Activated CD8-positive, alpha-beta memory T cell treated with anti-CD3 and anti-CD28 coated beads for 1 hour (primary cell): ENCODE measurements at places on chromosomes 6 and 20.

- DNase-seq, result no peak
These were observed 371.2 kb downstream of the PREX1 start for GRCh38 chr20:48456366-48457192.

DNA sequence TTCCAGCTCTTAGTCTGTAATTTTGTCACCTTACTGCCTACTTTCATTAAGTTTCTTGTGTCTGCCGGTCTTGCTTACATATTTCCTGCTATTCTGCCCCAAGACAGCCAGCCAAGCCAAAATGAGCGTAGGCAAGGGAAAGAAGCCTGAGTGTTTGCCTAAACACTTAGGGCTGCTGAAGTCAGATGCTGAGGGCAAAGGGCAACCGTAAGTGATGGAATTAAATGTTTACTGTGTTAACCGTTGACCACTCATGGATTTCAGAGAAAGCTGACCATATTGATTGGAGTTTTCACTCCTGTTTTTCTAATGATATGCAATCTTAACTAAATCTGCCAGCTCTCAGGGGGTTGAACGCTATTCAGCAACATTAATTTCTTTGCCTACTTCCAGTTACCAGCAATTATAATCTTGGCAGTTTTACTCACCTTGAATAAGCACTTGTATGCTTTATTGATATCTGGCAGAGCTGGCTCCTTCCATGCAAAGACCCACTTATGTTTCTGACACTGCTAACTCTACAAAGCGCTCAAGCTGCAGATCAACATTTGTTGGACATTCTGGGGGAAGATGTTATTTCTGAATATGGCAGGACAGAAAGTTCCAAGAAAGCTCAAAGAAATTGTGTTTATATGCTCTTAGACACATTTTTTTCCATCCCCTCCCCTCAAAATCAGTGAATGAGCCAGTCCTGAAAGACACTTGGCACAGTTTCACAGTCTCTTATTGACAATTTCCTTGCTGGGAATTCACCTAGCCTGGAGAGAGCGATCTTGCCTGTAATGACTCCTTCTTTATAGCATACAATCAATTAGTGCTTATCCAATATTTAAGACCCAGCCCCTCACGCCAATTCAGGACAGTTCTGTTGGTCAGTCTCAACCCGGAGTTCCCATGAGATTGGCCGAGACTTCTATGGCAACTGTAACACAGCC lies 183.8 kb downstream of the PLCB1 start:
- no peak for DNase-seq

GRCh38 chr6:118307581-118307980 lies 240.5 kb upstream of the PLN start:
- no peak for DNase-seq

GRCh38 chr6:170404036-170404435 lies 97.5 kb downstream of the FAM120B start:
- DNase-seq, result no peak

DNA sequence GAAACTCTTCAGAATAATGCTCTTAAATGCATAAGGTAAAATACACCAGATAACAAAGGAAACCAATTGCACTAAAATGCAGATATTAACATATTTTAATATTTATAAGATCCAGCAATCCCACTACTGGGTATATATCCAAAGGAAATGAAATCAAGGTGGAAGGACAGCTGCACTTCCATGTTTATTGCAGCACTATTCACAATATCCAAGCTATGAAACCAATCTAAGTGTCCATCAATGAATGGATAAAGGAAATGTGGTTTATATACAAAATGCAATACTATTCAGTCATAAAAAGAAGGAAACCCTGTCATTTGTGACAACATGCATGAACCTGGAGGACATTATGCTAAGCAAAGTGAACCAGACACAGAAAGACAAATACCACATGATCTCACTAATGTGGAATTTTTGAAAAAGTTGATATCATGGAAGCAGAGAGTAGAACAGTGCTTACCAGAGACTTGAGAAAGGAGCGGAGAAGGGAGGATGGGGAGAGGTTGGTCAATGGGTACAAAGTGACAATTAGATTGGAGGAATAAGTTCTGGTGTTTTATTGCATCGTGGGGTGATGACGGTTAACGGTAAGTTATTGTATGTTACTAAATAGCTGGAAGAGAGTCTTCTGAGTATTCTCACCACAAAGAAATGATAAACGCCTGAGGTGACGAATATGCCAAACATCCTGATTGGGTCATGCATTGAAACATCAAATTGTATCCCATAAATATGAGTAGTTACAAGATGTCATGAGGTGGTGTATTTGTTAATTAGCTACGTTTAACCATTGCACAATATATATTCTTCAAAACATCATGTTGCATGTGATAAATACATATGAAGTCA lies 37.9 kb upstream of the RNF24 start:
- DNase-seq, result no peak

GRCh38 chr20:58573257-58573656 lies 58.1 kb upstream of the APCDD1L start:
- DNase-seq, result no peak

- DNase-seq, result no peak
These were observed 72.1 kb downstream of the ZDHHC14 start for GRCh38 chr6:157453131-157453530.

- DNase-seq, result no peak
These were observed 26.5 kb downstream of the BCKDHB start for GRCh38 chr6:80133020-80133419.

- DNase-seq, result no peak
These were observed 16.3 kb upstream of the FAM8A1 start for GRCh38 chr6:17583811-17584210.

GRCh38 chr20:35823937-35824336 lies 52.1 kb downstream of the PHF20 start:
- DNase-seq, result no peak

GRCh38 chr6:85569323-85569722 lies 24.3 kb downstream of the SNX14 start:
- no peak for DNase-seq

- no peak for DNase-seq
These were observed 425.2 kb downstream of the CD83 start for GRCh38 chr6:14542670-14543366.

DNA sequence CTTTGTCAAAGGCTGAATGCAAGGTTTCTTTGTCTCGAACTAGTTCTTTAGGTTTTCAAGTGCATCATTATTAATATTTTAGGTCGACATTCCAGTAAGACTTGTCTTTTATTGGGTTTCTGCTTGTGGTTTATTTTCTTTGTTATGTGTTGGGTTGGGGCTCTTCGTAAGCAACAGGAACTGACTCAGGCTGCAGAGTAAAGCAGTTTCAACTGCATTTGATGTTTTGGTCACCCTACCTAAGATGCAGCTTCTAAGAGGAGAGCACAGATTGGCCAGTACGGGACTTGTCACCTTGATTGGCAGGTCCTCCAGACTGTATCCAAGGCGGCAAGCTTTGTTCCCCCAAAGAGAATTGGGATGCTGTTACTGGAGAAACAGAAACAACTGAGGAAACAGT lies 149.5 kb upstream of the SULF2 start:
- DNase-seq, result no peak

DNA sequence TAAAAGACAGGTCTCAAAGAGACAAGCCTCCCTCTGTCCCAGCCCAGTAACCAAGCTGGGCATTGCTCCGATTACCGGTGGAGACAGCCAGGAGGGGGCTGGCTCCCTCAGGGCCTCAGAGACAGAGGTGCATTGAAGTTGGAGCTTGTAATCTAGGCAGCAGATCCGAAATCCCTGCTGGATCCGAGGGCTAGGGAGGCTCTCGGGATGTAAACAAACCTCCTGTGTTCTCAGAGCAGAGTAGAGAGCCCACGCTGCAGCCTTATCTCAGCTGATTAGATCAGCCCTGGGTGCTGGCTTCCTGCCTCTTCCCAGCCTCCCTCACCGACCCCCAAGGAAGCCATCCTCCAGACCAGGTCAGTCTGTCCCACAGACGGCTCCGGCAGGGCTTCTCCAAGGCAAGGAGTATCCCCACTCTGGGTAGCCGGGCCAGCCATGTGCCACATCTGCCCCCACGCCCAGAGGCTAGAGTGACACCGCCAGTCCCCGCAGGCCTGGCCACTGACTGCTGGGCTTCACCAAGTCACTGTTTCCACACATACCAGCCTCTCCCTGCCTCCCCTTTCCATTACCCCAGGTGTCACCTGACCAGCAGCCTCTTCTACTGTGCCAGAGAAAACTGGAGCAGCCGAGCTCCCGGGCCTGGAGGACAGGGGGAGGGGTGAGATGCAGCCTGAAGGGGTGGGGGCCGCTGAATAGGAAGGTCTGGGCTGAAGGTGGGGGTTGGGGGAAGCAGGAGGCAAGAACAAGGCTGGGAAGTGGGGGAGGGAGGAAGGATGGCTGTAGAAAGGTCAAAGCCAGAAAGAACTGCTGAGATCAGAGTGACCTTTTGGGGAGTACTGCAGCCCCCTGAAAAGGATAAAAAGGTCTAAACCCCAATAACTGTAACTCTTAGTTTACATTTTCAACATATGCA lies 6.0 kb downstream of the SDC4 start:
- DNase-seq, result no peak

GRCh38 chr20:50040432-50041245 lies 57.9 kb downstream of the SNAI1 start:
- DNase-seq, result no peak

DNA sequence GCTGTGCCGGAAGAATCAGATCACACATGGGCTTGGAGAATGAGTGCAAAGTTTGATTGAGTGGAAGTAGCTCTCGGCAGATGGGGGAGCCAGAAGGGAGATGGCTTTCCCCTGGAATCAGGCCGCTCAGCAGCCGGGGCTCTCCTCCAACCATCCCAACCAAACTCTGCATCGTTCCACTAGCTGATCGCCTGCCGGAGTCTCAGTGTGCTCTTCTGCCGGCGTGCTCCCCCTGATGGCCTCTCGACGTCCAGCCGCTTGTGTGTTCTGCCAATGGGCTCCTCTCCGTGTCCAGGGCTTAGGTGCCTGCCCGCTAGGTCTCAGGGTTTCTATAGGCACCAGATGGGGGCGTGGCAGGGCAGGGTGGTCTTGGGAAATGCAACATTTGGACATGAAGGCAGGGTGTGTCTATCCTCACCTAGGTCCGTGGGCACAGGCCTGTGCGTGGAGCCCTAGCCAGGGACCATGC lies 4.9 kb upstream of the BIRC7 start:
- no peak for DNase-seq

DNA sequence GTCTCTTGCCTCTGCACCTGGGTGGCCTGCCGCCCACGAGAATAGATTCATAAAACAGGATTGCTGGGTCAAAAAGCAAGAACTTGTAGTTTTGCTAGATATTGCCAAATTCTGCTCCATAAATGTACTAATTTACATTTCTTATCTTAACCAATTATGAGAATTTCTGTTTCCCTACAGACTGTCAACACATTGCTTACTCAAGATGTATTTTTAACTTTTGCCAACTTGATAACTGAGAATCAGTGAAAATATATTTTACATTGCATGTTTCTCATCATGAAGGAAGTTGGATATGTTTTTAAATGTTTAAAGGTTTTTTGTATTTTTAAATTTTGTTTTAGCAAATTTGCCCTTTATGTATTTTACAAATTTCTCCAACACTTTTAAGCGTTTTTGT lies 664.8 kb downstream of the MMUT start:
- DNase-seq, result no peak

DNA sequence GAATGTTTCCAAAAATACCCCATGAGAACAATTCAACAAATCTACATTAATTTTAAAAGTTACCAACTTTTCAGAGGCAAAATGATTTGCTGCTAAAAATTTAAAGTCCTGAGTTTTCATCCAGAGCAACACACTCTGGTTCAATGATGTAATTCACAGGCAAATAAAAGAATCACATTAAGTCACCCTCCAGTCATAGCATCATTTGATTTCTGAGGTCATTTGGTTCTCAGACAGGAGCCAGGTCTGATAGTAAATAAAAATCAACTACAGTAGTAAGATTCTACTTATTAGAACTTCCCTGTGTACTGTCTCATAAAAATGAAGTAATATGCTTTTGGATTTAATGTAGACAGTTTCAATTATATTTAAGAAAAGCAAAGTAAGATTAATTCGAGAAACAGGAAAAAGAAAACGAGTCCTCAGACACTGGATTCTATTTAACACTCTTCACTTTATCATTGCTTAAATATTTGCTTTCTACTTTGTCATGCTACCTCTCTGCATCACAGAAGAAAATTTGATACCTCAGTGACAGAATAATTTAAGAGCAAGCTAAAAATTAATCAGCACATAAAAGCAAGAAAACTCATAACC lies 25.8 kb downstream of the MAP7 start:
- DNase-seq, result no peak

DNA sequence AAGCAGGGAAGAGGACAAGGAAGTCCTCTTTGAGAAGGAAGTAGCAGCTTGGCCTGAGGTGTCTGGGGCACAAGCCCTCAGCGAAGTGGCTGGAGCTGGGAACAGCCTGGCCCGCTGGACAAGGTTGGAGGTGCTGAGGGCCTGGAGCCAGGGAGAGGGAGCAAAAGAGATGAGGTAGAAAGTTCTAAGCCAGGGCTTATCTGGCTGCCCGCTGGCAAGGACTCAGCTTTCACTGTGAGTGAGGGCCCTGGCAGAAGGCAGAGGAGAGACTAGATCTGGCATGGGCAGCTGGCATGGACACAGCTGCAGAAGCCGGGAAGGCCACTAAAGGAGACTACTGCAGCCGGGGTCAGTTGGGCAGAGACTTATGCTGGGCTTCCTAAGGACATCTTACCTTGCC lies 21.8 kb upstream of the PCMTD2 start:
- no peak for DNase-seq

DNA sequence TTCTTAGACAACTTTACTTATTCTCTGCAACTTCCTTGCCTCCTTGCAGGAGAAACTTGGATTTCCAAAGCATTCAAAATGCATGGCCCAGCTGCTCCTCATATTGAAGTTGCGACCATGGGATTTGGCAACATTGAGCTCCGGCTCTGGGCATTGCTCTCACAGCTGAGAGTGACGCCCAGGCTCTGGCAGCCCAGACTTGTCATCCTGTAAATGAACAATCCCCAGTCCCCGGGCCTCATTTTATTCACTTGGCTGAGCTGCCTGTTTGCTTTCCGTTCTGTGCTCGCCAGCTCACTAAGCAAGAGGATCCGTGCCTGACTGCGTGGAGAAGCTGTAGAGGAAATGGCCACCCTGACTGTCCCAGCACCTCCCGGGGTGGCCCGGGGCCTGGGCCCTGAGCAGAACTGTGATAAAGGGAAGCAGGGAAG lies 119.5 kb upstream of the CD93 start:
- no peak for DNase-seq

GRCh38 chr6:28303570-28303969 lies 22.2 kb downstream of the PGBD1 start:
- DNase-seq, result no peak

DNA sequence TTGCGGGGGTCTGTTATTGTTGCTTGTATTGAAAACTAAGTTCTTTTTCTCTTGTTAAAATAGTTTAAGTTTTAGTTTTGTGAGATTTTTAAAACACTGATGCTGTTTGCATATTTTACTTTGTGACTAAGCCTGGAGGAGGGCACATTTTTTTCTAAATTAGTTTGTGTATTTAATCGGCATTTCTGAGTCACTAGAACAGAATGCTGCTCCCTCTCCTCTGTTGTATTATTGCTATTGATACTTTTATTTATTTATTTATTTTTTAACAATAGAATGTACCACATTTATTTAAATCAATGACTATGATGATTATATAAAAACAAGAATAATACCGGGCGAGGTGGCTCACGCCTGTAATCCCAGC lies 5.1 kb upstream of the FAM50B start:
- no peak for DNase-seq

GRCh38 chr20:35828434-35828833 lies 56.6 kb downstream of the PHF20 start:
- DNase-seq, result no peak

GRCh38 chr20:54237116-54237943 lies 29.4 kb downstream of the PFDN4 start:
- no peak for DNase-seq

- no peak for DNase-seq
These were observed 13.4 kb downstream of the KIAA0319 start for GRCh38 chr6:24632573-24632972.
